ENCODE measurements at places on chromosomes 7 and 10.

GRCh38 chr10:100348389-100348927 lies 1.4 kb downstream of the SCD start:
- no peak for DNase-seq

DNA sequence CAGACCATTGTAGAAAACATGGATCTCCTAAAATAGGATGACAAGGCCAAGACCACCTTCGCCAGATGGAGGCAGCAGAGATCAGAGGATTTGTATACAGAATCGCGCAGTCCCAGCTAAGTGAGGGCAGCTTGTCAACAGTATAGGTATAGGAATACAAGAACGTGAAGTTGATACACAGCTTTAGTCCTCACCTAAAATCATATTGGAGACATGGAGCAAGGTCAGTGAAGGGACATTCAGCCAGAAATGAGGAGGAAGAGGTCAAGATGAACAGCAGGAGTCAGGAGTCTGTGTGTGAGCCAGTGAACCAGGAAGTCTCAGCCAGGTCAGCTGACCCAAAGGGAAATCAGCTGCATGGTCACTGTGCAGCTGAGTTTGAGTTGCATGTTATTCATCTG lies 263.4 kb upstream of the PRKCQ start:
- no peak for DNase-seq

- peak; percentile 58 for DNase-seq
Observed at GRCh38 chr7:82605247-82605864, 161.8 kb upstream of the CACNA2D1 start.

DNA sequence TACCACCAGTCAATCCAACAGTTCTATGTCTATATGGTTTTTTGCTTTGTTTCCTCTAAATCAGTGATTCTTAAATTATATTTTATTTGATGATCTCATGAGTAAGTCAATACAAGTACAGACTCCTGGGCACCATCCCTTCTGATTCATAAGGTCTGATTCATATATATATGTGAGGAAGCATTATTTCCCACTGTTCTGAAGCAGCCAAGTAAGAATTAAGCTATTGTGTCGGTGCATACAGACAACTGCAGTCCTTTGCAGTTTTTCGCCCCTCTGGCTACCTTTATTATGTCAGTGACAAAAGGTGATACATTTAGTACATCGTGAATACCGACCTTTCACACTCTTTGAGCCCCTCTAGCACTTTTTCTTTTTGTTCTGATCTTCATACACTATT lies 1079.6 kb upstream of the C7orf33 start:
- peak; percentile 73 for DNase-seq

DNA sequence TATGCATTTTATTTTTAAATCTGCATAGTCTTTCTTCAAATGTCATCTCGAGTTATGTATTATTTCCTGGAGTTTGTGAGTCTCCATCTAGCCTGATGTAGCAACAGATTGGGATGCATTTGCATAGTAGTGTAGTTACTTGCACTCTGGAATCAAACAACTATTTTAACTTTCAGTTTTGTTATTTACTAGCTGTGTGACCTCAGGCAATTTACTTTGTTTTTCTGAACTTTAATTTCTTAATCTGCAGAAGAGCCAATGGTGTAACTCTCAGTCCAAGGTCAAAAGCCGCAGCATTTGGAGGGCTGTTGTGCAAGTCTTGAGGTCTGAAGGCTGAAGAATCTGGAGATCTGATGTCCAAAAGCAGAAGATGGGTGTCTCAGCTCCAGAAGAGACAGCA lies 175.8 kb upstream of the SORCS1 start:
- DNase-seq = no peak

GRCh38 chr10:73644767-73645166 lies 3.5 kb upstream of the MYOZ1 start:
- no peak for DNase-seq

DNA sequence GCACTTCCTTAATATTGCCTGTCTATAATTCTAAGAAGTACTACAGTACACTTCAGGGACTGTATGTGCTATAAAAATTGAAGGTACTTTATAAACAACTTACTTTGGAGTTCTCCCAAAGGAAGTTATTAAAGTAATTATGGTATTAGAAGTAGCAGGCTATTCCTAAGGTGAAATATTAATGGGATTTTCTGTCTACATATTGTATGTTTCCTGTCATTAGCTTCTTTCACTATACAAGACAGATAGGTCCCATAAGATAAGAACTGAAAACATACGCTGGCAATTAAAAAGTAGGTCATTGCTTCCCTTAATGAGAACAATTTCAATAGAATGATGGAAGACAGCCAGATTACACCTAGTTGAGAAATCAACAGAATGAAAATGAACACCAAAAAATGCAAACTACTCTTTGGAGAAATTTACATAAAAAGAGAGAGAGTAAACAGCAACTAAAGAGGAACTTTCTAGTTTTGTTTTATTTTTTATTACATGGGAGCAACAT lies 147.0 kb downstream of the HBP1 start:
- no peak for DNase-seq

- DNase-seq = no peak
Observed at GRCh38 chr7:129073738-129074137, 18.8 kb upstream of the TNPO3 start.

- DNase-seq = no peak
Observed at GRCh38 chr7:92560602-92561001, 29.6 kb downstream of the FAM133B start.

- DNase-seq = no peak
Observed at GRCh38 chr10:72685264-72685921, 6.5 kb upstream of the MCU start.

DNA sequence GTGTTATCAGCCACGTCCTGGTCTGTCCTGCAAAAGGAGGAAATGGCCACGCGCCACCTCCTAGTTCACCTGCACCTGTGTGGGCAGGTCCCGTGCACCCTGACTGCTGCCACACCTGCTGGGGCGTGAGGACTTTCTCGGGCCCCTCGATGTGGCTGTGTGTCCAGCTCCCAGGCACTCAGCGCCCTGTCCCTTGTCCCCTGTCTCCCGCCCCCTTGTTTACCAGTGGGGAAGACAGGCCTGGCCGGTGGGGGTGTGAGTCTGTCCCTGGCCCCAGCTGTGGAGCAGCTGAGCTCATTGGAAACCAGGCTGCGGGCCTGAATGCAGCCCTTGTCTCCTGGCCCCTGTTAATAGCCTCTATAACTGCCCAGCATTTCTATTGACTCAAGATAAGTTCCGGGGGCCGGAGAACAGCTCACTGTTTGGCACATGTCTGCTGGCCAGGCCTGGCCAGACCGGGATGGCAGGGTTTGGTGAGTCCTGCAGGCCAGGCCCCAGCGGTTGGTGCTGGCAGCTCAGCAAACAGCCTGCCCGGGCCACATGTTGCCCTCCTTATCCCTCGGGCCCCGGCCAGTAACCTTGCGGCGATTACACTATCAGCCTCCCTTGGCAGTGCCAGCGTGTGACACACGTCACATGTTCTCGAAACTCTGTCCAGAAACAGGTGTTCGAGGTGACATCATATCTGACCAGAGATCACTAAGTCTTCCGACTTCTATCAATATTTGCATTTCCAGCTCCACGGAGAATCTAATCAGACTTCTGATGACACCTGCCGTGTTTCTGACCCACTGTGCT lies 52.1 kb downstream of the FOXL3 start:
- DNase-seq = no peak

- no peak for DNase-seq
Observed at GRCh38 chr7:132073920-132074589, 502.2 kb downstream of the PLXNA4 start.

DNA sequence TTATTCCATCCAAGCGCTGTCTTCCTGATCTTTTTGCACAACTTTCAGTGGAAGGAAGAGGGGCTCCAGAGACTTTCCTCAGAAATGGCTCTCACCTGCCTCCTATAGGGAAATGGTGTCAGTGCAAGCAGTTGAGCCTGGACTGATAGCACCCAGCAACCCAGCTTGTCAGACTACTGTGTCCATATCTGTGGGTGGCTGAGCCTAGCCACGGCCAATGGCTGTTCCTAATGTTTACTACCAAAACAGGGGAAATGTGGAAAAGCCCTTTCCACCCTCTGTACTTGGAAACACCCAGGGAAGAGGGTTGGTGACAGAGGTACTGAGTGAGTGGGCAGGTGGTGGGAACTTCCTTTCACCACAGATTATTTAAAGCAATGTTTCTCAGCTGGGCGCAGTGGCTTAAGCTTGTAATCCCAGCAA lies 4.3 kb upstream of the YKT6 start:
- DNase-seq = peak; percentile 54

DNA sequence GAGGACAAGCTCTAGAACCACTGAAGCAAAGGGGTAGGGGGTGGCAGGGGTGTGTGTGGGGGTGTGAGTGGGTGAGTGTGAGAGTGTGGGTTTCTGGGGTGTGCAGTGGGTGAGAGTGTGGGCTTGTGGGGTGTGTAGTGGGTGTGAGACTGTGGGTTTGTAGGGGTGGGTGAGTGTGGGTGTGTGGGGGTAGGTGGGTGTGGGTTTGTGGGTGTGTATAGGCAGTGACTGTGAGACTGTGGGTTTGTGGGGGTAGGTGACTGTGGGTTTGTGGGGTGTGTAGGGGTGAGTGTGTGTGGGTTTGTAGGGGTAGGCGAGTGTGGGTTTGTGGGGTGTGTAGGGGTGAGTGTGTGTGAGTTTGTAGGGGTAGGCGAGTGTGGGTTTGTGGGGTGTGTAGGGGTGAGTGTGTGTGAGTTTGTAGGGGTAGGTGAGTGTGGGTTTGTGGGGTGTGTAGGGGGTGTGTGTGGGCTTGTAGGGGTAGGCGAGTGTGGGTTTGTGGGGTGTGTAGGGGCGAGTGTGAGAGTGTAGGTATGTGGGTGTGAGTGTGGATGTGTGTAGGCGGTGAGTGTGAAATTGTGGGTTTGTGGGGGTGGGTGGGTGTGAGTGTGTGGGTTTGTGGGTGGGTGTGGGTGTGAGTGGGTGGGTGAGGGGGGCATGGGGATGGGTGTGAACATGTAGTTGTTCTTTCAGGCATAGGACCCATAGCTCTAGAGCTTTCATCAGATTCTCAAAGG lies 8.8 kb downstream of the NOS3 start:
- DNase-seq = no peak

- peak; percentile 36 for DNase-seq
Observed at GRCh38 chr10:88687853-88688467, 18.1 kb upstream of the LIPK start.

GRCh38 chr7:137946011-137946410 lies 55.9 kb downstream of the CREB3L2 start:
- DNase-seq = no peak

DNA sequence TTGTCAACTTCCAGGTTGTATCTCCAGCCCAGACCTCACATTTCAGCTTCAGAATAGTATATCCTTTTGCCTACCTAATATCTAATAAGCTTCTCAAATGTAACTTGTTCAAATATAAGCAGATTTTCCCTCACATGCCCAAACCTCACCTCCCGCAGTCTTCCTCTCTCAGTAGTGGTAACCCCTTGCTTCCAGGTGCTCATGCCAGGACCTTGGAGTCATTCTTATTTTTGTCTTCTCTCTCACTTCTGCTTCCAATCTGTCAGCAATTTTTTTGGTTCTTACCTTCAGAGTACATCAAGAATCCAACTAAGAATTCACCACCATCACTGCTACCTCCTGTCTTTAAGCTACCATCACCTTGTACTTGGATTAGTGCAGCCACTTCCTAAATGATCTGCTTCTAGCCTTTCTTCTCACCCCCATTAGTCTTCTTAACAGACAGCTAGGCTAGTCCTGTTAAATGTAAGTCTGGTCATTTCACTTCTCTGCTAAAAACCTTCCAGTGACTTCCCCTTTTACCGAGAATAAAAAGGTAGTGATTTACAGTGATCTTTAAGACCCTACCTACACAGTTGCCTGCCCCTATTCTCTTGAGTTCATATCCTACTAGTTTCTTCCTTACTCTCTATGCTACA lies 14.0 kb downstream of the ANKIB1 start:
- no peak for DNase-seq

- no peak for DNase-seq
Observed at GRCh38 chr10:42477170-42477569, 161.2 kb downstream of the ZNF33B start.

- no peak for DNase-seq
Observed at GRCh38 chr10:52420656-52421055, 106.6 kb downstream of the DKK1 start.

DNA sequence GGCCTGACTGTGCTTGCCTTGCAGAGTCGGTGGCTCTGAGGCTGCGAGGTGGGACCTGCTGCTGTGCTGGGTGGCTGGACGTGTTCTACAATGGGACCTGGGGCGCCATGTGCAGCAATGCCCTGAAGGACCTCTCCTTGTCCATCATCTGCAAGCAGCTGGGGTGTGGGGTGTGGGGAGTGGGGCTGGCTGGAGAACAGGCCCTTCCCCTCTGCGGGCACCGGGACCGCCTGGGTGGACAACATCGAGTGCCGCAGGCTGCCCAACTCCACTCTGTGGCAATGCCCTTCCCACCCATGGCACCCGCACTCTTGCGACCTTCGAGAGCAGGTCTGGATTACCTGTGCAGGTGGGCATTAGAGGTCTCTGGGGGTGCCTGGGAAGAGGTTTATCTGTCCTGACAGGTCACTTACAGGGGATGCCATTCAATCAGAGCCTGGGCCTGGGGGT lies 10.9 kb downstream of the SCART1 start:
- DNase-seq = no peak

GRCh38 chr7:121383235-121383910 lies 12.7 kb downstream of the FAM3C start:
- DNase-seq = no peak

- no peak for DNase-seq
Observed at GRCh38 chr10:51999096-51999495, 299.7 kb upstream of the CSTF2T start.

DNA sequence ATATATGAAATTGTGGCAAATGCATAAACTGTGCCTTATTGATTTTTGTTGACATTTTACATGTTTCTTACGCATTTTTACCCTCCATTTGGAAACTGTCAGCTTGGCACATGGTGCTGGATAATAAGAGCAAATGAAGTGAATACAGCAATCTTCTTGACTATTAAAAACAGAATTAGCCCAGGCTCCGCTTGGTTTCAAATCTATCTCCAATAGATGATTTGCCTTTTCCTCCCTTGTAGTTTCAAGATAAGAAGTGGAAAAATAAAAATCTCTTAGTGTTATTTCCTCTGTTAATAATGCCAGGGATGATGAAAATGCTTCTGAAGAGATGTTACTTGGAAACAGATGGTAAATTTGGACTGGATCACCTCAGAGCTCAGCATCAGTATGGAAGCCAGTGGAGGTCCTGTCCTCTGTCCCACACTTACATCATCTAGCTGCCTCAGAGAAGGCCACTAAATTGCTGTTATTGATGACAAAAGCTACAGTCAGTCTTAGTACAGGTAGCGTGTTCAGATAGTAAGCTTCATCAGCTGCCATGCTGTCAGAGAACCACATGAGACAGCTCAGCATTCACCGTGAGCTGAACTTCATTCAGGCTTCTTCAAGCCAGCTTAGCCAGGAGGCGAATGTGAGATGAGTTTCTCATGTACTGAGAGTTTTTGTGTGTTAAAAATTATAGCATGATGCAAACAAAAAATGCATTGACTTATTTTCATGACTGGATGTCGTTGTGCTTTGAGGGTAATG lies 246.8 kb downstream of the CELF2 start:
- no peak for DNase-seq

Data from astrocyte of the spinal cord (primary cell).